ENCODE measurements at places on chromosomes 13 and 19.

DNA sequence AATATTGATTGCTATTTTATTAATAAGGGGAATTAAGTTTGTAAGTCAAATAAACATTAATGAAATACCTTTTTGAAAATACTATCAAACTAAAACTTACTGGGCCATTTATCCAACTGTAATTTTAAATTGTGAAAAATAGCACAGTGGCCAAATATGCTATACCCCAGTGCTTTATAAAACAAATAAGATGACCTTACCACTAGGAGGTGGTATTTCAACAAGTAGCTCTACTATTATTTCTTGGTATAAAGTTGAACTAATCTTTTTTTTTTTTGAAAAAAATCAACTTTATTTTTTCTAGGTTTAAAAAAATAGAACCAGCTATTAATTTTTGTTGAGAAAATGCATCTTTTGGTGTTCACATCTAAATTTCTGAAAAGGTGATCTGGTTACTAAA lies 14.7 kb downstream of the LACC1 start:
- DNase-seq = no peak

DNA sequence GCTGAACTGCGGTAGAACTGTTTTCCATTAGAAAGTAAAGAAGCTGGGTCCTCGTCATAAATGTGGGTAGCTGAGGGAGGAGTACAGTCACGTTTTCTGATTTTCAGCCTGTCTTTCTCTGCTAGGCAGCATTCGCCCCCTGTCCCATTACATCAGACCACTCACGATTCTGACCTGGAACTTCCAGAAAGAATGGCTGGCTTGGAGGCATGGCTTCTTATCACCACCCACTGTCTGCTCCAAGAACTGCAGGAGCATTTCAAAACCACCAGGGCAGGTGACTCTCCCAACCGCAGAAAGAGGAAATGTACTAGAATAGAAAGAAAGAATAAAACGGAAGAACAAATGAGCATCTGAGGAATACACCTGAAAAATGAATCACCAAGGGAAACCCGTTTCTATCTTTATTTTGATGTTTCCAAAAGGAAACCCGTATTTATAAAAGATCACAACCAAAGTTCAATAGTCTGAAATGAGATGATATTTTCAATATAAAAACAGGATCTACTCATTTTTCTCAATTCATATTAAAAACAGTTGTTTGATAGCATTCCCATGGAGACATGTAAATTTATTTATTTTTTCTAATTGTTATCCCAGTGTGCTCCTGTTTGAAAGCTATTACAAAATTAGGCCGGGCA lies 22.1 kb upstream of the POMP start:
- DNase-seq = peak; percentile 14

DNA sequence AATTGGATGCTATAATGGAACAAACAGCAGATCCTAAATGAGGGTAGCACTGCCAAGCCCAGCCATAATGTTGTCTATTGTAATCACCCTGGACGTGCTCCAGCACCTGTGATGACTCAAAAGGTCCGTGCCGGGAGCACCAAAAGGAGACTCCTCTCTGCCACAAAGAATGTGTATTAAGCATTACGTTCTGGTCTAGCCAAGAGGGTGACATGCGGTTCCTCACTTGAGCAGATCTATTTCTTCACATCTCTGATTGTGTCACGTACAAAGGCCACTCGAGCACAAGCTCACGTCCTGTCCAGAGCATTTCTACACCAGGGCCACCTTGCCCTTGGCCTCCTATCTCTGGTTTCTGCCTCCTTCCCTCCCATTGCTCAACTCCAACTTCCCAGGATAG lies 219.9 kb upstream of the IRS2 start:
- no peak for DNase-seq

- no peak for DNase-seq
Measured at GRCh38 chr13:86377451-86377850, 578.2 kb upstream of the SLITRK6 start.

GRCh38 chr13:27523346-27524073 lies 73.1 kb upstream of the MTIF3 start:
- peak; percentile 74 for DNase-seq

DNA sequence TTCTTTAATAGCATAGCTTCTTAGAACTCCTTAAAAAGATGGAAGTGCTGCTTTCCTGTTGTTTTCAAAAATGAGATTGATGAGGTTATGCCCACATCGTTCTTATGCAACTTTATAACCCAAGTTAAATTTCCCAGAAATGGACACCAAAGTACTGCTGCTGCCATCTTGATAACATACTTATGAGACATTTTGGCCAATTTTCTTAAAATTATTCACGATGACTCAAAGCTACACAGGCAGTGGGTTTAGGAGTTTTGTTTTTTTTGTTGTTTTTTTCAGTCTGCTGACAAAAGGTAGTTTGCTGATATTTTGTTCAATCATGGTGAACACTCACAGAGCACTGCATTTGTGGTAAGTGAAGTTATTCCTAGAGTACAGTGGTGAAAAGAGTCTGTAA lies 54.9 kb upstream of the RFC3 start:
- no peak for DNase-seq

- no peak for DNase-seq
Measured at GRCh38 chr19:13089139-13089856, 13.4 kb downstream of the LYL1 start.

- peak; percentile 37 for DNase-seq
Measured at GRCh38 chr19:49340069-49340864, 5.1 kb downstream of the CD37 start.

DNA sequence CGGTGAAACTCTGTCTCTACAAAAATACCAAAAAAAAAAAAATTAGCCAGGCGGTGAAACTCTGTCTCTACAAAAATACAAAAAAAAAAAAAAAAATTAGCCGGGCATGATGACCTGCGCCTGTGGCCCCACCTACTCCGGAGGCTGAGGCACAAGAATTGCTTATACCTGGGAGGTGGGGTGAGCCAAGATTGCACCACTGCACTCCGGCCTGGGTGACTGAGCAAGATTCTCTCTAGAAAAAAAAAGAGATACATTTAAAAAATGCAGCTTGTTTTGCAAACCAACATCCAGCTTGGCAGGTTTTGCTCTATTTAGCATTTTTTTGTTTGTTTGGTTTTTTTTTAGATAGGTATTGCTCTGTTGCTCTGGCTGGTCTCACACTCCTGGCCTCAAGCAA lies 6.7 kb upstream of the PGPEP1 start:
- no peak for DNase-seq
